ENCODE measurements at places on chromosomes 3 and 15.

GRCh38 chr15:73368301-73369136 is at the start of gene HCN4:
TSS of gene HCN4 (minus strand) at chr15:73368958. CDS start at chr15:73368270, 688 bp downstream.
- no peak for DNase-seq

GRCh38 chr3:4387210-4388204 is 79.6 kb downstream of the SUMF1 start:
- DNase-seq: no peak

- DNase-seq: no peak
Observed at GRCh38 chr15:28113394-28114113, 14.4 kb upstream of the OCA2 start.

GRCh38 chr3:105842943-105843342 is 25.9 kb downstream of the CBLB start:
- no peak for DNase-seq

DNA sequence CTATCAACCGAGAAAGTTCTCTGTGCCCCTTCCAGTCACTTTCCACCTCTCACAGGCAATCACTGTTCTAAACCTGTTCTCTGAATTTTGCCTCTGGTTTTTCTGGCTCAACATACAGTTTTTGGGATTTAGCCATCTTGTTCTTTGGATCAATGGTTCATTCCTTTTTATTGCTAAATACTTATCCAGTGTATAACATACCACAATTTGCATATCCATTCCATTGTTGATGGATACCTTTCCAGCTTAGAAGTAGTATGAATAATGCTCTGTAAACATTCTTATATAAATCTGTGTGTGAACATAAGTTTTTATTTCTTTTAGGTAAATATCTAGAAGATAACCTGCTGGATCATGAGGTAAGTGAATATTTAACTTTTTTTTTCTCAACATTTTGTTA is 87.8 kb upstream of the FNDC3B start:
- DNase-seq: no peak

DNA sequence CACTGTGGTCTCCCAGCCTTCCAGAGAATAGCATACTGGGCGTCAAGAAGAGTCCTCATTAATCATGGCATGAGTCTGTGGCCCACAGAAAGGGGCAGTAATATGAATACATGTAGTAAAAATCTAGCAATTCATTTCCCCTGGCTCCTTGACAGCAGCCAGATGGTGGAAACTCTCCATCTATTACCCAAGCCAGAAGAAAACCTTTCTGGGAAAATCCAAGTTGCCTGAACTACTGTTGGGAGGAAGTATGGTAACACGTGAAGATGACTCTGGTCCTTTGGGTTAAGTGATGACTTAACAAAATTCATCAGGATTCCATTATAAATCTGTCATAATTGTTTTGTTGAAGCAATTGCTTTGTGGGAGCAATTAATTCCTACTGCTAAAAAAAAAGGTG is 530.5 kb downstream of the FHIT start:
- no peak for DNase-seq

- no peak for DNase-seq
Observed at GRCh38 chr3:65751123-65751700, 287.5 kb downstream of the MAGI1 start.

DNA sequence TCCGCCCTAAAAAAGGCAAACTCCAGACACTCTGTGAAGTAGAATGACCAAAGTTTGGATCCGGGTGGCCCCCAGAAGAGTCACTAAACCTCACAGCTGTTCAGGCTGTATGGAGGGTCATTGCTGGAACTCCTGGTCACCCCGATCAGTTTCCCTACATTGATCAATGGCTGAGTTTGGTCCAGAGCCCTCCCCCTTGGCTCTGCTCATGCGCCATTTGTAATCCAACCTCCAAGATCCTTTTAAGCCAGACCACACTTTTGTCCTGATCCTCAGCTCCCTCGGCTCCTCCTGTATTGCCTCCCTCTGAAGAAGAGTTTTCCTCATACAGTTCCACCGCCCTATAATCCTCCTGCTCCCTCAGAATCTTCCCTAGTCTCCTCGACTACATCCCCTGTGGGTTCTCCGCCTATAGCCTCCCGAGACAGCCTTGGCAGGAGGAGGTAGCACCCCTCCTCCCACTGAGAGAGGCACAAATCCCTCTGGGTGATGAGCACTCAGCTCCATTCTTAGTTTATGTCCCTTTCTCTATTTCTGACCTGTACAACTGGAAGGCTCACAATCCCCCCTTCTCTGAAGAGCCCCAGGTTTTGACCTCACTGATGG is 42.2 kb downstream of the ZBTB11 start:
- DNase-seq: no peak

DNA sequence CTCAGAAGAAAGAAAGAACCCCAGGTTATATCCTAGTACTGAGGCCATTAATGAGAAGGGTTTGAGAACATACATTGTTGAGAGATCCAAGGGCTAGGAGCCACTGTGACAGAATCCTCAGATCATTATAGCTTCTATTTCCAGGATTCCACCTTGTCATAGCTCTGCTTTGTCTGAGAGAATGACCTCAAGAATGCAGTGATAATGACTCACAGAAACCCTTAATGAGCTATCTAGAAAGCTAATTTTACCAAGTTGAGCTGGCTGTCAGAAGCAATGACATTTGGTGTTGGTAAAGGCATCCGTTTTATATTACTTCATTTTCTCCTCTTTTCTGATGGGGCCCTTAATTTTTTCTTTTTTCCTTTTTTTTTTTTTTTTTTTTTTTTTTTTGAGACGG is 10.9 kb downstream of the TRIP4 start:
- no peak for DNase-seq

DNA sequence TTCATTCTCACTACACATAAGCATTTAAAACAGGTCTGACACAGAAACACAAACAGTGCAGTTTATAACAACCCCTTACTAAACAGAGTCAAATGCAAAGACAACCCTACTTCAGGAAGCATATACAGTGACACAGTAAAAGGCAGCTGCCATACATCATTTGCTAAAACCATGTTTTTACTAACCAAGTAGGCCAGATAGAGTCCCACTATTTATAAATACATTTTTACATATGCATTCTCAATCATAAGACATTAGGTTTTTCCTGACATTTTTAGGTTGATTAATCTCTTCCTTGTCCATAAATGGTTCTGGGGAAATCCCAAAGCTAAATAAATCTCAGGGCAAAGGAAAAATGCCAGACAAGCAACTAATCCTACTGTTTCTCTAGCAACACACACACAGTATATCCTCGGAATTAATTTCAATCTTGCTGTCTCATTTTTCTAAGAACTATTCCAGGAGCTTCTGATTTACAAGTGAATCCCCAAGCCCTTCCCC is 39.0 kb downstream of the CHAC1 start:
- no peak for DNase-seq

DNA sequence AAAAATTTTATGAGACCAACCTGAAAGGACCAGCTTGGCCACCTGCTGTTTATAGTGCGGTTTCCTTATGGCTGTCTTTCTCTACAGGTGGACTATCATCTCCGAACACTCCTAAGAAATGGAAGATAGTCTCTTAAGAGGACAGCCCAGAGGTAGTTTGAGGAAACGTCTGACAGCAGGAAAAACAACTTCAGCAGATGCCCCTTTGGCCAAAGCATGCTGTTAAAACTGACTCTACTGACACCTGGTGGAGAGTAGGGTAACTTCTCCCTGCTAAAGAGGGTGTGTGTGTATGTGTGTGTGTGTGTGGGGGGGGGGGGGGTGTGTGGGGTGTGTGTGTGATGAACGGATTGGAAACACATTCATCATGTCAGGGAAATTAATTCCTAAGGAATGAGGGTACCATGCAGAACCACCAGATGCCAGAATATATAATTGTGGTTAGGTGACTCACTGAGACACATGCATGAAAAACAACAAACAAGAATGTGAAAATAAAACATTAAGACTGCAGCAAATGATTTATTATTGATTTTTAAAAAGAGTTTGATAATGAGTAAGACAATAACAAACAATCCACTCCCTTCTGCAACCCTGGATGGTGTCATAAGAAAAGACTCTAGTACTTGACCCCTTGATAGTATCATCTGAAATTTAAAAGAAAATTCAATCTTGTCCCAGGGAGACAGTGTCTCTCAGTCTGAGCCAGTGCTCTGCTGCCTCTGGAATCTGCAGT is 256.5 kb downstream of the THRB start:
- no peak for DNase-seq

- DNase-seq: no peak
Observed at GRCh38 chr15:90845201-90845949, 23.0 kb upstream of the FURIN start.

GRCh38 chr15:100714034-100714748 is 111.8 kb downstream of the ASB7 start:
- no peak for DNase-seq

DNA sequence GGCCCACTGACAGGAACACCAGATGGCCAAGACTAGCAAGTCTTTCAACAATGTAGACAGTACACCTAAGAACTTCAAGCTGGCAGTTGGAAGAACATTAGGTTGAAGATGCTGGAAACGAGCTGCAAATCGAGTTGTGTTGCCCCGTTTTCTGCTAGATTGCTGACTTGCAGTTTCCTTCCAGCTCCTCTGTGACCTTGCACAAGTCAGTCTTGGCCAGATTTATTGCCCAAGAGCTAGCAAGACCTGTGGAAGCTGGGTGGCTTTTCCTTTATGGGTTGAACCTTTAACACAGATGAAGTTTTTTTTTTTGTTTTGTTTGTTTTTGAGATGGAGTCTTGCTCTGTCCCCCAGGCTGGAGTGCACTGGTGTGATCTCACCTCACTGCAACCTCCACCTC is 2.9 kb upstream of the RBM6 start:
- no peak for DNase-seq

DNA sequence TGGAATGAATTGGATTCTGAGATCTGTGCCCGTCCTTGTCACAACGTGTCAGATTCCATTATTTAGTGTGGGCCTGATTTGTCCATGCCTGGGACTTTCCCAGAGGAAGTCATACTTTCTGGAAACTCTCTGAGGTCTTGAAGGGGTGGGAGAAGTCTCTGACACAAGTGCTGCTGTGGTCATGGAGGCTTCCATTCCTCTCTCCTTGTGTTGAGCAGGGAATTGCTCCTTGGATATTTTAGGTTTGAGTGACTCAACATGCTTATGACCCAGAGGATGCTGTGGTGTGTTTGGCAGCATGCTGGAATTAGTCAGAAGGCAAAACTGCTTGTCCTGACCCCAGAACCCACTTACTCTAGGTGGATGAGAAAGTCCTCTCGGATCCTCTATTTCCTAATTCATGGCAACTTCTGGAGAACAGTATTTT is 132.1 kb downstream of the LPP start:
- no peak for DNase-seq

DNA sequence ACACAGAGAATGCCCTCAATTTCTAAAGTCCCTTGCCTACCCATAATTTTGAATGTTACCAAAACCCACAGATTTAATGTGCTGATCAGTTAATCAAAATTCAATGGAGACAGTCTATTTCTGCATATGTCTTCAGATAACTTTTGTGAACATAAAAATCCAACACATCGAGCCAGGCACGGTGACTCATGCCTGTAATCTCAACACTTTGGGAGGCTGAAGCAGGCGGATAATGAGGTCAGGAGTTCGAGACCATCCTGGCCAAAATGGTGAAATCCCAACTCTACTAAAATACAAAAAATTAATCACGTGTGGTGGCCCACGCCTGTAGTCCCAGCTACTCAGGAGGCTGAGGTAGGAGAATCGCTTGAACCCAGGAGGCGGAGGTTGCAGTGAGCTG is 49.3 kb downstream of the PEAK1 start:
- no peak for DNase-seq

DNA sequence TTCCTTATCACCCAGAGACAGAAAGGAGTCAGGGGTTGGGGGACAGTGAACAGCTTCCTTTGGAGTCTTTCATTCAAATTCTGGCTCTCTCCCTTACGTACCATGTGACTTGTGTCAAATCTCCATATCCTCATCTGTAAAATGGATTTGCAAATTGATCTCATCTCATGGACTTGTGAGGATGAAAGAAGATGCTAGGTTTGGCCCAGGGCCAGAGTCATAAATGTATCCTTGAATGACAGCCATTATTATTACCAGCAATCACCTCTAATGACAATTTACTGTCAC is 67.8 kb upstream of the POLG start:
- DNase-seq: no peak

GRCh38 chr15:92822216-92823144 is 77.6 kb upstream of the CHD2 start:
- no peak for DNase-seq

- no peak for DNase-seq
Observed at GRCh38 chr15:98666841-98667240, 18.5 kb downstream of the IGF1R start.

GRCh38 chr3:20319551-20319950 is 133.5 kb upstream of the SGO1 start:
- no peak for DNase-seq

- DNase-seq: no peak
Observed at GRCh38 chr15:58444056-58444455, 12.3 kb downstream of the LIPC start.

- DNase-seq: no peak
Observed at GRCh38 chr3:127410137-127410488, 122.3 kb upstream of the PRR20G start.

- no peak for DNase-seq
Observed at GRCh38 chr3:33363113-33363800, 76.9 kb downstream of the UBP1 start.

DNA sequence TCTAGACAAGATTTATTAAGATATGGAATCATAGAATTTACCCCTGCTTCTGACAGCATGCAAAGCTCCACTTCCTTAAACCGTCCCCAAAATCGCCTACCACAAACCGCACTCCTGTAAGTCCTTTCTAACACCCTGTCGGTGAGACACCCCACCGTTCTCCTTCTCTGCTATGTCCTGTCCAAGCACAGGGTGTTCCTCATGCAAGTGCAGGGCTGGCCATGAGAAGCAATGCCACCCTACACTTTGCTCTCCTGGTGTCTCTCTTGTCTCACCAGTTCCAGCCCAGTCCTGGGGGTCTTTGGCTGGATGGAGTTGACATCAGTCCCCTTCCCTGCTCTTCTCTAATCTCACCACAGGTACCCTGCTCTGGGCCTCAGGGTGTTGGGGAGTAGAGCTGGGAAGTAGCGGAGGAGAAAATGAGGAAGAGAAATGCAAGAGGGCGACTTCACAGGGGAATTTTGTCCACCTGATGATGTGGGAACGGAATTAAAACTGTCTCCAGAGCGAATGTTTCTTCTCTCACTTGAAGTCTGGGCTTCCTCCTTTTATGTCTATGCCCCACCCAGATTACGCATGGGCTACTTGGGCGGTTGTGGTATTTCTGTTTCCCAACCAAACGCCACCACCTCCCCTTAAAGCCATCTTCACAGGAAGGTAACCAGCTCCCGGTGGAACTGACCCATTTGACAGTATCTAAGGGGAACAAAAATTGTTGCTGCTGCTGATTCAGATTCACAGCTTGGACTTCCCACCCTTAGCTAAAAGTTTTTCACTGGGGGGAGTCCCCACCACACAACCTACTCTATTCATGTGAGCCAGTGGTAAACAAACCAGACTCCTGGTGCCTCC is 49.9 kb downstream of the CASR start:
- DNase-seq: no peak

- DNase-seq: no peak
Observed at GRCh38 chr3:132432639-132433038, 15.3 kb downstream of the DNAJC13 start.

Data from stimulated activated CD8-positive, alpha-beta memory T cell treated with anti-CD3 and anti-CD28 coated beads, Interleukin-2, amount 100 ng/mL, for 1 hour (primary cell).